ENCODE measurements at places on chromosomes 12 and 14.

- DNase-seq: no peak
Observed at GRCh38 chr14:90388437-90388836, 8.4 kb upstream of the CALM1 start.

- no peak for DNase-seq
Observed at GRCh38 chr12:11947213-11947612, 123.5 kb upstream of the BCL2L14 start.

- no peak for DNase-seq
Observed at GRCh38 chr12:26786865-26787514, 46.0 kb downstream of the ITPR2 start.

DNA sequence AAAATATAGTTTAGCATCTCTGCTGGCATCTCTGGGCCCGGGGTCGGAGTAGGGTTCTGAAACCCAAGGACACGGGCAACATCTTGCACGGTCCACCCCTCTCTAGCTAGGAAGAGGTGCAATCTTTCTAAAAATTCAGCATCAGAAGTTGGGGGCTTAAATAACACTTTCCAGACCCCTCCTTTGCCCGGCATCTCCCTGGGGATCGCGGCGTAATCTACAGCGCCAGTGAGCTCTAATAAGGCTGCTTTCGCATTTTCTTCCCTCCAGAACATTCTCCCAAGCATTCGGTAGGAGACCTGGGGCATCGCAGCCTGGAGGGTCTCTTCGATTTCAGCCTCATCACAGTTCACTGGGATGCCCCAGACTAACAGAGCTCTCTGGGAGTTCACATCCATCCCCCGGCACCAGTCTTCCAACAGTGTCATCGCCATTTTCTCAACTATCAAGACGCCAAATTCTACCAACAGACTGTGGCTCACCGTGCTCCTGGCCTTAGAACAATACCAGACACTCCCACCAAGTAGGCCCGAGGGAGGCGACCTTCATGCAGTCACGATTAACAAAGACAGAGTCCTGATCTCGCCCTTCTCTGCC lies 880 bp downstream of the PNMA1 start:
- no peak for DNase-seq

DNA sequence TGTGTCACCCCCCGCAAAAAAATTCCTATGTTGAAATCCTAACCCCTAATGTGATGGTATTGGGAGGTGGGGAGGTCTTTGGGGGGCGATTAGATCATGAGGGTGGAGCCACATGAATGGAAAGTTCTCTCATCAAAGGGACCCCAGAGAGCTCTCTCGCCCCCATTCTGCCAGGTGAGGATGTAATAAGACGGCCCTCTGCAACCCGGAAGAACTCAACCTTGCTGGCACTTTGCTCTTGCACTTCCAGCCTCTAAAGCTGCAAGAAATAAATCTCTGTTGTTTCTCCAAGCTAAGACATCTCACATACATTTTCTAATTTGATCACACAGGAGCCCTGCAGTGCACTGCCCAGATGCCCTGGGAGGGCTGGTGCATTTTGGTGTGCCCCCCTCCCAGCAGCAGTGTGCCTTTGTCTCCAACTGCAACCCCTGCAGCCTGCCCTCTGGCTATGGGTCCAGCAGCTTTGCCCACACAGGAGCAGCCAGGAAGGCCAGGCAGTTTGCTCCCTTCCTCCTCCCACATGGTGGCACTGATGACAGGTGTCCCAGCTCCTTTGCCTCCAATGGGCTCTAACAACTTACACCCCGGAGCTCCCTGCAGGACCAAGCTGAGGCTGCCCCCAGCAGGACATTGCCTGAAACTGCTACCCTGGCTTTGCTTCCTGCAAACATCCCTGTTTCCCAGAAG lies 59.3 kb downstream of the C14orf132 start:
- DNase-seq: no peak

- no peak for DNase-seq
Observed at GRCh38 chr12:114405519-114406271, at the start of gene TBX5. TBX5 (minus strand) TSS chr12:114406144; CDS start chr12:114403898, 2,246 bp downstream.

GRCh38 chr14:73221945-73222344 lies 15.4 kb upstream of the PAPLN start:
- no peak for DNase-seq

DNA sequence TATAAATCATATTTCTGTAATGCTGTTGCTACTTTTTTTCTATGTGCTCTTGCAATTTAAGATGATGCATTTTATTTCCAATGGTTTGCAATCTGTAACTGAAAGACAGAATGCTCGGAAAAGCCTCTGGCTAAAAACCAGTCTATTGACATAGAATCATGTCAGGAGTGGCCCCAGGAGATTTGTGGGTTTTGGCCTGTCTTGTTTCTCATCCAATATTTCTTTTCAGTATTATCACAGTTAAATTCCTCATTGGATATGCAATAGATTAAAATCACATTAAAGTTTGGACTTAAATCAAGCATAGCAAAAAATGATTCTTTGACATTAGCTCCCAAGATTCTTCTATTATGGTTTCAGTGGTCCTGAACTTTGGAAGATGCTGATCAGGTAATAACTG lies 19.1 kb upstream of the SLC38A2 start:
- DNase-seq: no peak

- DNase-seq: no peak
Observed at GRCh38 chr12:38268612-38269011, 48.0 kb upstream of the ALG10B start.

GRCh38 chr12:63149909-63150712 lies 890 bp downstream of the AVPR1A start:
- no peak for DNase-seq

DNA sequence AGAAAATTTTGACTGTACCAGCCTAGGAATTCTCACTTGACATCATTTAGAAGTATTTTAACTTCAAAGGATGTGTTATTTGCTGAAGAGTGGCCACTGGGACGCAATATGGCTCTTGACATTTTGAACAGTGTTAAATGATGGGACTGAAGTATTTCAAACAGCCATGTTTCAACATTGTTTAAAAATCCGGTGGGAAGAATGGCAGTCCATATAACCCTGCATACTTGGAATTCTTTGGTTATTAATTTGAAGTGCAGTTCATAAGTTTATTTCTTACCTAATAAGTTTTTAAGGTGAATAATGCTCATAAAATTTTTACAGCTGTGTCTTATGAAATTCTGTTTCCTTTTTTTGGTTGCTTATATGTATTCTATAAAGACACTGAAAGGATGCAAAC lies 8.3 kb downstream of the TMTC2 start:
- DNase-seq: no peak

DNA sequence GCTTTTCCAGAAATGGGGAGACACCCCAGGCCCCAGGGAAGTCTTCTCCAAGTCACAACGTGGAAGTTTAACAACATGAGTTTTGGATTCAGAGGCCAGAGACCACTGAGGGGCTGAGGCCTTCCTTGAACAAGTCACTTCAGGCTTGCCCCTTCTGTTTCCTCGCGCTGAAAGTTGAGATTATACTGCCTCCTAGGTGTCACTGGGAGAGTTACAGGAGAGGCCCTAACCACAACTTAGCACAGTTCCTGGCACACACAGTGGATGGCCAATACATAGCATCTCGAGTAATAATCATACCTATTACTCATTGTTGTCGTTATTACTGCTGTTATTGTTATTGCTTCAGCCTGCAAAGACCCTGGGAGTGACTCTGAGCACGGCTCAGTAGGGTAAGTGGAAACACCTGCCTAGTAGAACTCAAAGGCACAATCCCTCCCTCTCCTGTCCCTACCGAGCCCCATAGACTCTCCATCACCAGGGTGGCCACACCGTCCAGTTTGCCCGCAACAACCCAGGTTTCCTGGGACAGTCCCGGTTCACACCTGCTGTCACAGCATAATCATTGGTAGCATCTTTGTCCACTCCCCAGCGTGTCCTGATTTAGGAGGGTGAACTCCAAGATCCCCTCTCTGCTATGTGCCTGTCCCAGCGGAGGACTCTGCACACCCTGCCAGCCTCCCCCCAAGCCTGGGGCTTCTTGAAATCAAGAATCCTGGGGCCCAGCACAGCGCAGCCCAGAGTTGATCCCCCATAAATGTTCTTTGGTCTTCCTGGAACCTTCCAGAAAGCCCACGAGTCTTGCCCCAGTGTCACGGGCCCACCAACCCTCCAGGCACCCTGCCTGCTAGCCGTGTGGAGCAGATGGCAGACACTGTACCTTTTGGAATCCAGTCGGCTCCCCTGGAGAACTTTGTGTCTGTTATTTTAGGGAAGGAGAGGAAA lies 85.0 kb downstream of the SYNE3 start:
- DNase-seq: no peak

- DNase-seq: no peak
Observed at GRCh38 chr12:49342914-49343731, 3.6 kb upstream of the DNAJC22 start.

- no peak for DNase-seq
Observed at GRCh38 chr12:62215506-62215905, 44.7 kb upstream of the USP15 start.

DNA sequence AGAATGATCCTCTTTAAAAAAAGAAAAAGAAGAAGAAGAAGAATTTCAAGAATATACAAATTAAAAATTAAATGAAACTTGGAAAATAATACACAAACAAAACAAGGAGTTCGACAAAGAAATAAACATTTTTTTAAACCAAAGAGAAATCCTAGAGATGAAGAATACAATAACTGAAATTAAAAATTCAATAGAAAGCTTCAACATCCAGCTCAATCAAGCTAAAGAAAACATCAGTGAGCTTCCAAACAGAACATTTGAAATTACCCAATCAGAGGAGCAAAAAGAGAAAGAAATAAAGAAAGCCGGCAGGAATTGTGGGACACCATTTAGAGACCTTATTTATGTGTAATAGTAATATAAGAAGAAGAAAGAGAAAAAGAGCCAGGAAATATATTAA lies 37.2 kb upstream of the RHOJ start:
- no peak for DNase-seq

DNA sequence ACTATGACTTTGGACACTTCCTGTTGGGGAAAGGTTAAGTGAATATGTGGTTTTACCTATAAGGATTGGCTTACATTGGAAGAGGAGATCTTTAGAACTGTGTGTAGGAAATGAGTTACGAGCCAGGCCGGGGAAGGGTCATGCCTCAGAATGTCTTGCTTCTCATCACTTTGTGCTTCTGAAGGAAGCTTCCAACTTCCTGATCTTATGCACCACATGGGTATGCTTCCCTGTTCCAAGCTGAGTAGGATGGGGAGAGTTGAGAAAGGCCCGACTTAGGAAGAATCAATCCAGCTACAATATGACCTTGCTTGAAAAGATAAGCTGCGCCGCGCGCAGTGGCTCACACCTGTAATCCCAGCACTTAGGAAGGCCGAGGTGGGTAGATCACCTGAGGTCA lies 59.9 kb downstream of the STXBP6 start:
- no peak for DNase-seq

GRCh38 chr12:14113031-14113430 lies 131.6 kb upstream of the GRIN2B start:
- DNase-seq: no peak

GRCh38 chr14:70640938-70641547 lies 673 bp upstream of the TTC9 start:
- DNase-seq: peak; percentile 45

GRCh38 chr12:89350630-89351488 lies 1.4 kb downstream of the DUSP6 start:
- no peak for DNase-seq

DNA sequence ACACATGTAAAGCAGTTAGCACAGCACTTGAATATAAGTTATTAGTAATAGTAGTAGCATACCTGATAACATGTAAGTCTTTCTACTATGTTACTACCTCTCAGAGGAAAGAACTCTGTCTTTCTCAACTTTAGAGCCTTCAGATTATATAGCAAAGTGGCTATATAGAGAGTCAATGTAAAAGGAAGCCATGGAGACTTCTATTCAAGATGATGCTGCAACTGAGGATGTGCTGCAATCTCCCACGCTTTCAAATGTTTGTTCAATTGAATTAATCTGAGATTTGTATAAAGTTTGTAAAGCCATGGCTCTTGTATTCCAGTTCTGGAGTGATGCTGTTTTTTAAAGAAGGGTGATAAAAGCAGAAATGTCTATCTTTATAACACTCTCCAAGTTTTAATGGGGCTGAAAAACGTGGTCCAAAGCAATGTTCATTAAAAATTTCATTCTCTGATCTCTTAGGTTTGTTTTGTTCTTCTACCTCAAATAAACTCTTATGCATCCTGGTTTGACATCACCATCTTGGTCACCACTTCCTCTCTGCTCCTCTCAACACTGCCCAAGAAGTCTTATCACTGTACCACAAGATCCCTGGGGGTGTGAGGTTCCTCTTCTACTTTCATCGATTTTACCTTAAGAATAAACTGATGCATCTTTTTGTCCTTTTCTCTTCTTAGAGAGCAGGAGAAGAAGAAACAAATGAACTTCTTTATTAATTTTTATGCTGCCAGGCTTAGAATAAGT lies 40.6 kb downstream of the C12orf42 start:
- DNase-seq: no peak

DNA sequence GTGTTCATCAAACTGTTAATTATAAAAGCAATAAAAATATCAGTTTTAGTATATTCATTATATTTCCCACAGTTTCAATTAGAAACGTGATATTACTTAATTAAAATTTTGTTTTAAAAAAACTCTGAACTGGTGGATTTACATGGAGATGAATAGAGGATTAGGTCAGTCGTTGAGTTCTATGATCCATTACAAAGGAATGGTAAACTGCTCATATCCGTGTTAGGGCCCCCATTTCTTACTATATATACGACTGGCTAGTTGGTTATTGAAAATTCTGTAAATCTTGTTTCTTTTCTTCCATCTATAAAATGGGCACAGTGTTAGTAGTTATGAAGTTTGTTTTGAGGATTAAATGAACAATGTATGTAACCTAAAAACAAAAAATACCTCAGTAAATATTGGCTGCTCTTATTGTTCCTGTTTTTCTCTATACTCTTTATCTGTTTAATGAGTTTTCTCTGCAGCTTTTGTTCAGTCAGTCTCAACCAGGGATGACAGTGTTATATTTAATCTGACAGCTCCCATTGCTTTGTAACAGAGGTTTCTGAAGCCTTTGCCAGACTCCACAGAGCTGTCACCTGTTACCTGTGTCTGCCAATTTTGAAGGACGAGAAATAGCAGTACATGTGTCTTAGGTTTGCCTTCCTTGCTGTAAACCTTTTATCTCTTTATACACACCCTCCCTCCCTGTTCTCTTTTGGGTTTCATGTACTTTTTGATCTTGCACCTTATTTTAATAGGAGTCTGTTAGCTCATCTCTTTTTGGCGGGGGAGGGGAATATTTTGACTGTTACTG lies 41.5 kb downstream of the FRS2 start:
- DNase-seq: no peak

DNA sequence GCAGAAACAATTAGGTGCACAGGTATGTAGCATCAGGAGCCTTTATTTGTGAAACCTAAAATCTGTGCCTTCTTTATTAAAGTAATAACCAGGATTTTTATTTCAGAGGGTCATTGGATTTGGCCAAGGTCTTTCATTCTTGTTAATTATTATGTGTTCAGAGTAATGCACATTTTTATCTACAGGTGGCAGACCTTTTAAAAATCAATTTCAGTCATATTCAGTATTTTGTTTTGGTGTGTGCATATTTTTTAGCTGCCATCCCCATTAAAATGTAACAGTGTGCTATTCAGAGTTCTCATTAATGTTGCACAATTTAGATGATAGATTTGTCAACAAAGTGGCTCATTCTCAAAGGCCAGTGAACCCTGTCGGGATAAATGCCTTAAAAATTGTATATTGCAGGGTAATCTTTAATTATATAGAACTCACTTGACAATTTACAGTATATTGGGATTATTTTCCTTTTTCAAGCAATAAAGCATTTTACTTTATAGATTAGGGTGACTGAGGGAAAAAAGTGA lies 319.3 kb upstream of the SOX5 start:
- no peak for DNase-seq

Measured in T-helper 22 cell (primary cell).